ENCODE measurements at places on chromosomes 16 and 17.
A peak's percentile ranks its signal among the peaks of the same experiment; 100 is the strongest.

DNA sequence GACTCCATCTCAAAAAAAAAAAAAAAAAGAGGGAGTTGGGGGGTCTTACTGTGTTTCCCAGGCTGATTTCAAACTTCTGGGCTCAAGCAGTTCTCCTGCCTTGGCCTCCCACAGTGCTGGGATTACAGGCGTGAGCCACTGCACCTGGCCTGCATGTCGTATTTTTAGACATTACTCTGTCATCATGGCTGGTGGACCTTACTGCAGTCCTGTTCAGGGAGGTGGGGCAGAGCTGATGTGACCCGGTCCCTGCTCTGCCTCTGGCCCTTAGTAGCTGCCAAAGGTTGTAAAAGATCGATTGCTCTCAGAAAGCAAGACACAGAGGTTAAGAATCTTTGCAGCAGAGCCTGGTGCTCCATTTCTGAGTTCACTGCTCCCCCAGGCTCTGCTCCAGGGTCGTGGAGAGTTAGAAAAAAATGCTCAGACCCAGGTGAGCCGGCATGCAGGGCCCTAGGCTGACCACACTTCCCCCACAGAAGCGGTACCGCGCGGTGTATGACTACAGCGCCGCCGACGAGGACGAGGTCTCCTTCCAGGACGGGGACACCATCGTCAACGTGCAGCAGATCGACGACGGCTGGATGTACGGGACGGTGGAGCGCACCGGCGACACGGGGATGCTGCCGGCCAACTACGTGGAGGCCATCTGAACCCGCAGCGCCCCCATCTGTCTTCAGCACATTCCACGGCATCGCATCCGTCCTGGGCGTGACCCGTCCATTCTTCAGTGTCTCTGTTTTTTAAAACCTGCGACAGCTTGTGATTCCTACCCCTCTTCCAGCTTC is 7.1 kb upstream of the LASP1NB start:
- no peak for DNase-seq

GRCh38 chr17:42659079-42659931 is at the start of gene TUBG2:
TUBG2 (plus strand) TSS chr17:42659284; CDS start chr17:42659504, 220 bp downstream.
- peak; percentile 95 for DNase-seq

- DNase-seq = no peak
Observed at GRCh38 chr16:31286421-31287032, 26.8 kb downstream of the ITGAM start.

DNA sequence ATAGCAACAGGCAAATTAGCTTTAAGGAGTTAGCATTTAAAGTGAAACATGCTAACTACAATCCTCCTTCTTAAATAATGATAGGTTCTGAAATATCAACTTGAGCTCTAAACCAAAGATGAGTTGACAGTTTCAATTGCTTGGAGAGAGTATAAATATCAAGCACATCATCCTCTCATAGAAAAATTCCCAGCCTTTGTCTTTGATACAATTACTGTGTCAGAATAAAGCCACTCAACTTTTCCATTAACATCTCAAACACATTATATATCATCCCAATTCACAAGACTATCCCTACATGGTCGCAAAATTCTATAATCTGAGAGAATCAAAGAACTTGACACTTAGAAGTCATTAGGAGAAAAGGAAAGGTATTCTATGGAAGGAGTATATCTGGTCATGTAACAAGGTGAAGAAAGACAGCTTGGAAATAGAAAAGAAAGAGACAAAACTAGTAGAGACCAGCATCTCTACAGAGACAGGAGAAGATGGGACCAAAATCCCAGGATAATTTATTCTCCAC is 189.8 kb downstream of the CEP112 start:
- no peak for DNase-seq

DNA sequence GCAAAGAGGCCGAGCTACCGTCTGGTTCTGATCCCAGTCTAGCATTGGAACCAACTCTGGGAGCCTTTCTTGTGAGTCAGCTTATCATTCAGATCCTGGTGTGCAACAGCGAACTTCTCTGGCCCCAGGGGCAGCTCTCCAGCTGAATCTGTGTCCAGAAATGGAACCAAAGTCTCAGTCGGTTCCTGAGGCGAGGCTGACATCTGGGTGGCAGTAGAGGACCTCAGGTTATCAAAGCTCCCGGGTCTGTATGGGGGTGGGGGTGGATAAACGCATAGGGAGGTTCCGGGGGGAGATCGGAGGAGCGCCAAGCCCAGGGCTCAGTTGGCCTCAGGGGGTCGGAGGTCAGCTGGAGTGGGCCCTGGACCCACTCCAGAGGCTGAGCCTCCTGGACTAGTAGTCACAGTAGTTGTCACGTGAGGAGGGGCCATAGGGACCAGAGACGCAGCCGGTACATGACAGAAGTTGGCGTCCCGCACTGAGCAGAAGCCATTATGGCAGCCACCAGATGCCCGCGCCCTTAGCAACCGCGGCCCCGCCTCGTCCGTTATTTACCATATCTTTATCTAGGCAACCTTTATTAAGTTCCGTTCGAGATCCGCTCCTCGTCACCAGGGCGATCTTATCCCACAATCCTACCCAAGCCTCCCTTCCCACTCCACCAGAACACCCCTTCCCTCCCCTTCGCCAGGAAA is 12.9 kb downstream of the RDM1 start:
- DNase-seq = no peak

DNA sequence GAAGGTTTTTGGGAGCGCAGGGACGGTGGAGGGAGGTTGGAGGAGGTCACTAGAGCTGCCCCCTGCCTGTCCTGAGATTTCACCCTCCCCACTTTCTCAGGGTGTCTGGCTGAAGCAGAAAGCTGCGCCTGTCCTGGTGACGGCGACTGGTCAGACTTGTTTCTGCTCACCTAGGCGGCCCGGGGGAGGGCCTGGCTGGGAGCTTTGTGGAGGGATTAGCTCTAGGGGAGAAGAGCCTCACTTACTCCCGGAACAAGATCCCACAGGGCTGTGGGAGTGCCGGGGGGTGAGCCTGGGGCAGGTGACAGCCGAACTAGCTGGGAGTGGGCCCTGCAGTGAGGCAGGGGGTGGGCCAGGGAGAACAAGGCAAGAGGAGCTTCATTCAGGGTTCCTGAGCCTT is 11.5 kb downstream of the NHERF1 start:
- DNase-seq = no peak

GRCh38 chr16:66580605-66581209 is 1.4 kb downstream of the CMTM2 start:
- peak; percentile 45 for DNase-seq

- no peak for DNase-seq
Observed at GRCh38 chr16:57544124-57544653, 1.7 kb downstream of the ADGRG5 start.

GRCh38 chr17:8121407-8121680 is 2.6 kb downstream of the HES7 start:
- no peak for DNase-seq

DNA sequence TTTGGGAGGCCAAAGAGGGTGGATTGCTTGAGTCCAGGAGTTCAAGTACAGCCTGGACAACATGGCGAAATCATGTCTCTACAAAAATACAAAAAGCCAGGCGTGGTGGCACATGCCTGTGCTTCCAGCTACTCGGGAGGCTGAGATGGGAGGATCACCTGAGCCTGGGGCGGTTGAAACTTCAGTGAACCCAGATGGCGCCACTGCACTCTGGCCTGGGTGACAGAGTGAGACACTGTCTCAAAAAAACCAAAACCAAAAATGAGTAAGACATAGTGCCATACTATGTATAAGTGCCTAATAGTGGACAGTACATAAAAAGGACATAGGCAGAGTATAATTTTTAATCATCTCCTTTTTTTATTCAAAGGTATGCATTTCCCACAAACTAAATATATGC is 4.0 kb downstream of the CTC1 start:
- DNase-seq = no peak

- DNase-seq = no peak
Observed at GRCh38 chr17:7475764-7476422, 3.5 kb downstream of the ZBTB4 start.

DNA sequence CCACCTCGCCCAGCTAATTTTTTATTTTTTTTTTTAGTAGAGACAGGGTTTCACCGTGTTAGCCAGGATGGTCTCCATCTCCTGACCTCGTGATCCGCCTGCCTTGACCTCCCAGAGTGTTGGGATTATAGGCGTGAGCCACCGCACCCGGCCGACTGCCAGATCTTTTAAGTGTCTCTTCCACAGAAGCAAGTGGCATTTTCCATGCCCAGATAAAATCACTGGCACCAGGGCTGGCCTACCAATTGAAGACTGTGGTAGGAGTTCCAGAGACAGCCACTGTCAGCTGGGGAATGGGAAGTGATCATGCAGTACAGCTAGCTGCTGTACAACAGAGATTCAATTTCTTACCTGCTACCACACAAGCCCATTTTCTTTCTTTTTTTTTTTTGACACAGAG is 17.9 kb downstream of the CNP start:
- DNase-seq = no peak

GRCh38 chr16:74275031-74275636 is 21.5 kb upstream of the PSMD7 start:
- DNase-seq = no peak

- DNase-seq = no peak
Observed at GRCh38 chr16:67421030-67421429, 4.8 kb upstream of the ZDHHC1 start.

- no peak for DNase-seq
Observed at GRCh38 chr17:74181341-74181740, 22.1 kb upstream of the RPL38 start.

- no peak for DNase-seq
Observed at GRCh38 chr17:57331423-57331822, 75.1 kb downstream of the MSI2 start.

- DNase-seq = no peak
Observed at GRCh38 chr17:40327244-40327729, 18.3 kb downstream of the RARA start.

DNA sequence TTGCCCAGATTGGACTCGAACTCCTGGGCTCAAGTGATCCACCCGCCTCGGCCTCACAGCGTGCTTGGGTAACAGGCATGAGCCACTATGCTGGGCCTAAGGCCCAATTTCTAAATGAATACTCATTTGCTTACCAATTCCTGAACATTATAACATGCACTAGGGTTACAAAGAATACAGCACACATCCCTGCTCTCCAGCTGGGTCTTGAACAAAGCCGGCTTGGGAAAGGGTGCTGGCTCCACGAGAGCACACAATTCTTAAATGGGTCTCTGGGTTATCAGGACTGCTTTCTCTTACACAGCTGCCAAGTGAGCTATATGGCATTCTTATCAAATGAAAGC is 58.3 kb downstream of the HIC1 start:
- no peak for DNase-seq

DNA sequence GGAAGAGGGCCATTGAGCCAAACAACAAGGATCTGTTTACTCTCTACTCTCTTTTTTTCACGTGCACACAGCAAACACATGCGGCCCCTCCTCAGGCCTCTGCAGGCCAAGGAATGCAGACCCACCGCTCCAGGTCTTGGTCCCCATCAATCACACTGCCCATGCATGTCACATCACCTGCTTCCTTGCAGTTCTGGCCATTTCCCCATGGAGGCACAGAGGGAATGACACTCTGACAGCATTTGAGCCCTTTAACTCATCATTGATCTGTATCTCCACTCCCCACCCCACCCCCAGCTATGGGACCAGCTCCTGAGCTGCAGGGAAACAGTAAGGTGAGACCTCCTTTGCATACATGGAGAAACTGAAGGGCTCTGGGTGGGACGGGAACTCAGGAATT is 45.9 kb upstream of the MEIOC start:
- no peak for DNase-seq

GRCh38 chr17:38568845-38569510 is 36.8 kb downstream of the SRCIN1 start:
- DNase-seq = no peak

GRCh38 chr17:63707151-63707550 is 7.2 kb upstream of the LIMD2 start:
- no peak for DNase-seq

- DNase-seq = peak; percentile 27
Observed at GRCh38 chr16:466651-467050, 41.2 kb downstream of the RAB11FIP3 start.

DNA sequence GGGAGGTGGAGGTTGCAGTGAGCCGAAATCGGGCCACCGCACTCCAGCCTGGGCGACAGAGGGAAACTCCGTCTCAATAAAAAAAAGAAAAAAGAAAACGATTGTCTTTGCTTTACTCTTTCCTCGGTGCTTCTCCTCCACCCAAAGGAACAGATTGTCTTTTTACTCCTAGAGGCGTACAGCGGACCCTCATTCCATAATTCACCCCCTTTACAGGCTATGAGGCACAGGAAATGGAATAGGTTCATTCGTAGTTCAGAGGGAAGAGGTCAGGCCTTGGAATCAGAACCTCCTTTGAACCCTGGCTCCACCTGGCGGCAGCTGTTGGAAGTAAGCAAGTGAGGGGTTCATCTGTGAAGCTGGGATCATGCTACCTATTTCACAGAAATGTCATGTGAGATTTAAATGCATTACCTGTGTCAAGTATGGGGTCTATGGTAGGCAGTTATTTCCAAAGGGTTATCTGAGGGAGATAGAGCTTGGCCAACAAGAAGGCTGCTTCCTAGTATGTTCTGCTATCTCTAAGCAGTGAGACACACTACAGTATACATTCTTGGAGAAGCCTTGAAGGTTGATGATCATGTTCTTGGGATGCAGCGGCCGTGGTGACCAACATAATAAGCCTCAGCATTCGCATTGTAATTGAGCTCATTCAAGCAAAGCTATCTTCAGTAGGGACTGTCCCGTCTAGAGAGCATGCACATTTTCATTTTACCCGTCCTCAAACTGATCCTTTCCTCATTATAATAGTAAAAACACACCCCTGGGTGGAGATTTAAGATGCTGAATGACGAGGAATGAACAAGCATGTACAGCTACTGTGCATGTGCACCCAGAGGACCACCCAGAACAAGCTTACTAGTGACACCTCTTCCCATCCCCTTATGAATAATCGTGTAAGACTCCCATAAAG is 18.7 kb upstream of the ZNF689 start:
- peak; percentile 83 for DNase-seq

DNA sequence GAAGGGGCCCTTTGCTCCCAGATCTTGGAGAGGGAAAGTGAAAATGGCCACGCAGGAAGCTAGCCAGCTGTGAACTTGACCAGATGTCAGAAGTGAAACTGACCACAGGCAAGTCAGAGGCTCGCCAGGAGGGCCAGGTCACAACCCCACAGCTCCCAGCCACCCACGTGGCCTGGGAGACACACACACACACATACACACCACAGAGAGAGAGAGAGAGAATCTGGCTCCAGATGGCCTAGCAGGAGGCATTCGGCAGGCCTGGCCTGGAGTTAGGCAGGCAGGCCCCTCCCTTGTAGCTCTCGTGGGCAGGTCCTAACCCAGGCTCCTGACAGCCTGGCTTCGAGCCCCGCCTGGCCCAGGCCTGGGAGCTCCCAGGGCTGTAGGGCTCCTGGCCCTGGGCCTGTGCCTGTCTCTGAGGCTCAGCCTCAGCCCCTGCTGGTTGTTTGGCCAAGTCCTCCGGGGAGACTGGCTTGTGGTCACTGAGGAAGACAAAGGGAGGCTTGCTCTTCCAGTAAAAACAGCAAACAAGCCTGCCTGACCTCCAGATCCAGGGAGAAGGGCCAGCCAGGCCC is 20.2 kb downstream of the NGFR start:
- peak; percentile 93 for DNase-seq

All from right hindlimb (tissue), 1 donor.